Large intestine (tissue), 12 donors: ENCODE measurements at places on chromosomes 2 and 18. TPM values are rescaled to one million over a fixed set of nuclear protein-coding genes. Genes with fewer than 3 reads are reported as not detected.

The GNLY gene
- polyA plus RNA-seq: 13.1 TPM

DNA sequence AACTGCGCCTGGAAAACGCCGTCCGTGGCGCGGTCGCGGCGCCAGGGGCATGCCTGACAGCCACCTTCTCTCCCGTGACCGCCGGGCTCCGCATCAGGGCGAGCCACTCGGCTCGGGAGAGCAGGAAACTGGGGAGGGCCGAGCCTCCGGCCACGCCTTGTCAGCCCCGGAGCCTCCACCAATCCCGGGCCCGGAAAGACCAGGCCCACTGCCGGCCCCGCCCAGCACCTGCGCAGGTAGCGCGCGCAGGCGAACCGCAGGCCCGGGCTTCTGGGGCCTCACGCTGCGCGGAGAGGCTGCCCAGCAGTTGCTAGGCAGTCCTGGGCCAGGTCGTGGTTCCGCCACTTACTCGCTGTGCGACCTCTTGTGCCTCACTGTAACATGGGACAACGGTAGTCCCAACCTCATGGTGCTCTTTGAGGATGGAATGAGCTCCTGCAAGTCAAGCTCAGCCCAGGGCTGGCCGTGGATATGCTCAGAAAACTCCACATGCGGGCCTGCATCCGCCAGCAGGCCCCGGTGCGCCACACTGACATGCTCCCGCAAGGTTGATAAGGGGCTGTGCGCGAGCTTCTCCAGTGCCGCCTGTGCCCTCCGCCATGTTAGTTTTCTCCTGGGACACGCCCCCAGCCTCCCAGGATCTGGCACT, 97.1 kb downstream of the INHBB start:
- H3K4me1 ChIP-seq: peaks cover 15% of the 10 kb centered on the region
- DNase-seq: peak; percentile 87
- H3K36me3 ChIP-seq: no peaks in the 10 kb centered on the region
- no peak overlapping the region for H3K27ac ChIP-seq
- peaks cover 49% of the 10 kb centered on the region for H3K27me3 ChIP-seq
- peak overlapping the region; percentile 40 for H3K4me3 ChIP-seq

The NEB gene
- 18.5 TPM for polyA plus RNA-seq

DNA sequence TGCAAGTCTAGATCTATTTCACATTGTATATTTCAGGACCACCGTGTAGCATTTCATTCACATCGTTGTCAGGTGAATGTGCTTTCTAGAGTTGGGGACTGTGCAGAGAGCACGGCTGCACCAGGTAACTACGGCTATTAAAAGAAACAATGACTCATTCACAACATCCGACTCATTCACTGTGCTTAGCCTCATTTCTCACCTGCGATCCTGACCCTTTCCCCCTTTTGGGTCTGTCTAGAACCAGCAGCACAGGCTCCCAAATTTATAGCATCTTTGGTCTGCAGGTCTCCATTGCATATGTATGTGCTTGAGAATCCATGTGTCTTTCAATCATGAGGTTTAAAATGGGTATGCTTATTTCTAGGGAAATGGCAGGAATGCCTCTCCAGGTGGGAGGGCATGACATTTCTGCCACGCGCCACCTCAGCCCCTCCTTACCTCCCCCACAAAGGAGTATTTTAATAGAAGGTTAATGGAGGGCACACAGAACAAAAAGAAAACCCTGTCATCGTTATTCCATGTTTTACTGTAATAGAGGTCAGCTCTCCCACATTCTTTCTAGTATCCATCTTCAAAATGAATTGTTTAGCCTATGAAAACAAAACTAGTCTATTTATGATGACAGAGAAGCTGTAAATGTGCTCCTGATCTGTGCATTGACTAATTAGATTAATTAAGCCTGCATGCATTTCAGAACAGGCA, 246.7 kb upstream of the EPHA4 start:
- DNase-seq: no peak
- no peak overlapping the region for H3K27ac ChIP-seq
- H3K4me1 ChIP-seq: no peaks in the 10 kb centered on the region
- H3K36me3 ChIP-seq: no peaks in the 10 kb centered on the region

DNA sequence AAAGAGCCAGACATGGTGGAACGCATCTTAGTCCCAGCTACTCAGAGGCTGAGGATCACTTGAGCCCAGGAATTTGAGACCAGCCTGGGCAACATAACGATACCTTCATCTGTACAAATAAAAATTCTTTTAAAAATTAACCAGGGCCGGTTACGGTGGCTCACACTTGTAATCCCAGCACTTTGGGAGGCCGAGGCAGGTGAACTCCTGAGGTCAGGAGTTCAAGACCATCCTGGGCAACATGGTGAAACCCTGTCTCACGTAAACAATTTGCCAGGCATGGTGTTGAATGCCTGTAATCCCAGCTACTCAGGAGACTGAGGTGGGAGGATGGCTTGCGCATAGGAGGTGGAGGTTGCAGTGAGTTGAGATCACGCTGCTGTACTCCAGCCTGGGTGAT, 25.8 kb upstream of the KCNG3 start:
- no peaks in the 10 kb centered on the region for H3K4me1 ChIP-seq
- DNase-seq: no peak
- no peak overlapping the region for H3K4me3 ChIP-seq

- no peak for DNase-seq
- H3K4me3 ChIP-seq: no peak overlapping the region
- H3K27me3 ChIP-seq: peaks cover 25% of the 10 kb centered on the region
- H3K36me3 ChIP-seq: no peaks in the 10 kb centered on the region
- H3K27ac ChIP-seq: no peak overlapping the region
These were observed 480.8 kb downstream of the PLCL1 start for GRCh38 chr2:198285216-198285615.

- no peak overlapping the region for H3K4me3 ChIP-seq
- no peaks in the 10 kb centered on the region for H3K27me3 ChIP-seq
- no peaks in the 10 kb centered on the region for H3K36me3 ChIP-seq
These were observed 1680.3 kb upstream of the PIK3C3 start for GRCh38 chr18:40274618-40275196.

DNA sequence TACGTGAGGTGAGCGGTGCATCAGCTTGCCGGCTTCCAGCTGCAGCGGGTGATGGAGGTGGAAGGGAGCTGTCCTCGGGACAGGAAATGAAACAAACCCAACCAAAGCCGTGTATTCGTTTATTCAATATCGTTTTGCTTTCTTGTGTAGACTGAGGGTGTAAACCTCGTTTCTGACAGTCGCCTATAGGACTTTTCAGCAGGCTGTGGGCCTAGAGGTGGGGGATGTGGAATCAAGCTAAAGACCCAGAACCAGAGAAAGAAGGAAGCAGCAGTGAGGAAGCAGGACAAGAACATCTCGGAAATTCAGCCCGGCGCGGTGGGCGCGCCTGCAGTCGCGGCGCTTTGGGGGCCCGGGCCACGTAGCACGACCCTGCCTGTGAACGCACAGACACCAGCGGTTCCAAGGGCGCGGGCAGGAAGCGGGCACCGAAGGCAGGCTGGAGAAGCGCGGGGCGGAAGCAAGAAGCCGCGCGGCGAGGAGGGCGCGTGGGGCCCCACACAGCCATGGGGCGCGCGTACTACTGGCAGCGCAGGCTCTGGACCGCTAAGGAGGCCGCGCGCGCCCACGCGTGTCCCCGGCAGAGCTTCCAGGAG, 755 bp upstream of the ATP9B start:
- DNase-seq: peak; percentile 11
- peaks cover 11% of the 10 kb centered on the region for H3K4me1 ChIP-seq
- H3K36me3 ChIP-seq: no peaks in the 10 kb centered on the region
- peak overlapping the region; percentile 60 for H3K4me3 ChIP-seq
- H3K27me3 ChIP-seq: no peaks in the 10 kb centered on the region
- H3K27ac ChIP-seq: peak overlapping the region; percentile 85

- DNase-seq: no peak
- H3K36me3 ChIP-seq: no peaks in the 10 kb centered on the region
- H3K27ac ChIP-seq: no peak overlapping the region
- H3K4me1 ChIP-seq: no peaks in the 10 kb centered on the region
- H3K4me3 ChIP-seq: no peak overlapping the region
- no peaks in the 10 kb centered on the region for H3K27me3 ChIP-seq
These were observed 49.0 kb downstream of the KYNU start for GRCh38 chr2:142926445-142926844.

DNA sequence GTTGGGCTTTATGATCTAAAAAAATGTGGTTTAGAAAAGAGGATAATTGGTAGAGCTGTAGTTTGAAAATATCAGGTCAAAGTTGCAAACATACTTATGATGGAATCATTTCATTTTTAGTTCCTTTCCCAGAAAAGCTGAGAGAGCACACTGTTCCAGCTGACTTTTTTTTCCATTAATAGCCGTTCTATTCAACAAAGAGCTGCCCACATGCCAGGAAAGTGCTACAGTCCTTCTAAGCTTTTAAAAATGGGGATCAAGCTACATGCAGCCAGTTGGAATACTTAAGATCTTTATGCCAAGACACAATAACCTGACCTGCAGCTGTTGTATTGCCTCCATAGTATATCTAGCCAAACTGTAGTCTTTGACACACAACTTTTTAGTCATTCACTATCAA, 111.5 kb downstream of the GALNT3 start:
- no peak for DNase-seq
- peaks cover 23% of the 10 kb centered on the region for H3K36me3 ChIP-seq
- no peak overlapping the region for H3K4me3 ChIP-seq
- no peak overlapping the region for H3K27ac ChIP-seq
- no peaks in the 10 kb centered on the region for H3K4me1 ChIP-seq
- no peaks in the 10 kb centered on the region for H3K27me3 ChIP-seq

The CCDC141 gene
- polyA plus RNA-seq: 0.70 TPM

- no peak overlapping the region for H3K4me3 ChIP-seq
- H3K36me3 ChIP-seq: no peaks in the 10 kb centered on the region
- no peaks in the 10 kb centered on the region for H3K27me3 ChIP-seq
- peaks cover 11% of the 10 kb centered on the region for H3K4me1 ChIP-seq
These were observed 17.0 kb upstream of the PKDCC start for GRCh38 chr2:42030829-42031228.

The ADCYAP1 gene
- polyA plus RNA-seq: 4.4 TPM

GRCh38 chr2:28895189-28895893, 874 bp downstream of the WDR43 start:
- H3K36me3 ChIP-seq: no peaks in the 10 kb centered on the region
- peak overlapping the region; percentile 3 for H3K27ac ChIP-seq
- peak overlapping the region; percentile 92 for H3K4me3 ChIP-seq
- DNase-seq: peak; percentile 52
- peaks cover 6% of the 10 kb centered on the region for H3K4me1 ChIP-seq
